ENCODE measurements at places on chromosomes 3 and 15. TPM values are rescaled to one million over a fixed set of nuclear protein-coding genes. Genes with fewer than 3 reads are reported as not detected.

GRCh38 chr3:150703299-150703755 lies 393 bp downstream of the ERICH6 start:
- peak; percentile 38 for DNase-seq

- peak; percentile 84 for DNase-seq
These were observed 81.8 kb downstream of the WWTR1 start for GRCh38 chr3:149575961-149576564.

GRCh38 chr3:14371573-14372474 lies 30.6 kb upstream of the SLC6A6 start:
- DNase-seq, result peak; percentile 88

GRCh38 chr3:29642393-29643033 lies 361.6 kb downstream of the RBMS3 start:
- DNase-seq, result peak; percentile 36

GRCh38 chr3:141878326-141878725 lies 1.9 kb downstream of the ATP1B3 start:
- peak; percentile 14 for DNase-seq

DNA sequence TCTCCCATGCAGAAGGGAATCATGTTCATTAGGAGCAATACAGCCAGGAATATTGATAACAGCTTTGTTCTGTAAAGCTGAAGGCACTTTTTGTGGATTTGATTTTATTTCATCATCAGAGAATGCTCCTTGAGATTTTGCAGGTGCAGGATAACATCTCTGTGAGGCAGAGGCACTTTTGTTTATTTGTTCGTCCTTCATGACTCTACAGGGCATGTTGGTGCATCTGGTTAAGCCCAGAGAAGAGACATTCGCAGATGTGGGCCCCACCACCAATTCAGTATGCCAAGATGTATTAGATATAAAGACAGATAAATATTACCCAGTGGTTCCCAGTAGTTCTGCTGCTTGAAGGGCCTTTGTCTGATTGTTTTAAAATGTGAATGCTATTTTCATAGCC lies 368.1 kb upstream of the SEMA6D start:
- DNase-seq, result no peak

GRCh38 chr3:84980011-84980410 lies 21.2 kb downstream of the CADM2 start:
- no peak for DNase-seq

- no peak for DNase-seq
These were observed 27.4 kb upstream of the PLSCR2 start for GRCh38 chr3:146496726-146497125.

GRCh38 chr3:65712140-65712539 lies 326.6 kb downstream of the MAGI1 start:
- DNase-seq, result no peak

DNA sequence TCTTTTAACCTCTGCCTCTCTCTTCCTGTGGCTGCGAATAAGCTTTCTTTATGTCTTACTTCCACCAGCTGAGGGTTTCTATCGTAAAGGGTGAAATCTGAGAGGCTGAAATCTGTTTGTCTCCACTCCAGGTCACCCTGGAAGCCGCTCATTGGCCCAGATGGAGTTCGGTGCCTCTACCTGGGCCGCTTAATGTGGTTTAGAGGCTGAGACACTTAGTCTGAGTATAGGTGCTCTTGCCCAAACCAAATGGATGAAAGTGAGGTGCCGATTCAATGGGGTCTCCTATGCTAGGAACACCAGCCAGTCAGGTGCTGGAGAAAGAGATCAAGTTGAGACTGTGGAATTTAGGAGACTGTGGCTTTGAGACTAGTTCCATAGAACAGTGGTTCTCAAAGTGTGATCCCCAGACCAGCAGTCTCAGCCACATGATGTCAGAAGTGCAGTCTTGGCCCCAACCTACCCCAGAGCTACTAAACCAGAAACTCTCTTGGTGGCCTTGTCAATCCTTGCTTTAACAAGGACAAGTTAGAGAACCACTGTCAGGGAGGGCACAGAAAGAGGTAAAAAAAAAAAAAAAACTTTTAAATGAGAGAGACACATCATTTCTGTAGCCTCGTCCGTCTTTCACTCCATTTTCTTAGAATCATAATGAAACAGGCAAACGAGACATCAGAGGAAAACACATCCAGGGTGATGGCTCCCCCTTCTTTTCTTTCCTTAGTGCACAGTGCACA lies 54.9 kb upstream of the CCR2 start:
- no peak for DNase-seq

The SYNM gene
- 8.3 TPM for total RNA-seq

DNA sequence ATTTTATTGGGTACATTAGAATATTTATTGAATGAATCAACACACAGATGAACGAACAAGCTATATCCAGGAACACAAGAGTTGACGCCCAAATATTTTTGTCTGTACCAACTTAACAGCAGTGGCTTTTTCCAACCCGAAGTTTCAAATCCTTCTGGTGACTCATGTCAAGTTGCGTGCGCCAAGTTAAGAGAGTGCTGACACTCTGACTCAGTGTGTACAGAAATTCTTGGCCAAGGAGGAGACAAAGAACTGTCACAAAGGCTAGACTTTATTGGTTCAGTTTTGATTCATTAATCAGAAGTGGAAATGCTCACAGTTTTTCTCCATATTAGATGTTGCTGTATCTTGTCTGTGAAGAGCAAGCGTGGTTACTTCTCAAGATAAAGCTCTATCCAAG lies 59.6 kb upstream of the TSC22D2 start:
- peak; percentile 83 for DNase-seq

GRCh38 chr3:74539876-74540275 lies 74.6 kb downstream of the CNTN3 start:
- DNase-seq, result no peak

- no peak for DNase-seq
These were observed 896.8 kb downstream of the ROBO1 start for GRCh38 chr3:78871048-78871447.

DNA sequence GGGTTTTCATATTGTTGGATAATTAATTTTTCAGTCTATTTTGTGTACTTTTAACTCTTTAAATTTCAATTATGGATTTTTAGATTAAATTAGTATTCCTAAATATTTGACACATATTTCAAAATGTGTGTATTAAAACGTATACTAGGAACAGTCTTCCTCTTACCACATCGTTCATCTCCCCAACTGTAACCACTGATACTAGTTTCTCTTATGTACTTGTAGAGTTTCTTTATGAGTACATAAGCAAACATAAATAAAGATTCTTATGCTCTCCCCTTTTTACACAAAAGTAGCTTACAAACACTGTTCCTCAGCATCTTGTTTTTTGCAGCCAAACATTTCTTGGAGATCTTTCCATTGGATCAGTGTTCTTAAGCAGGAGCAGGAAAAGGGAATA lies 45.9 kb downstream of the CMSS1 start:
- DNase-seq, result no peak

DNA sequence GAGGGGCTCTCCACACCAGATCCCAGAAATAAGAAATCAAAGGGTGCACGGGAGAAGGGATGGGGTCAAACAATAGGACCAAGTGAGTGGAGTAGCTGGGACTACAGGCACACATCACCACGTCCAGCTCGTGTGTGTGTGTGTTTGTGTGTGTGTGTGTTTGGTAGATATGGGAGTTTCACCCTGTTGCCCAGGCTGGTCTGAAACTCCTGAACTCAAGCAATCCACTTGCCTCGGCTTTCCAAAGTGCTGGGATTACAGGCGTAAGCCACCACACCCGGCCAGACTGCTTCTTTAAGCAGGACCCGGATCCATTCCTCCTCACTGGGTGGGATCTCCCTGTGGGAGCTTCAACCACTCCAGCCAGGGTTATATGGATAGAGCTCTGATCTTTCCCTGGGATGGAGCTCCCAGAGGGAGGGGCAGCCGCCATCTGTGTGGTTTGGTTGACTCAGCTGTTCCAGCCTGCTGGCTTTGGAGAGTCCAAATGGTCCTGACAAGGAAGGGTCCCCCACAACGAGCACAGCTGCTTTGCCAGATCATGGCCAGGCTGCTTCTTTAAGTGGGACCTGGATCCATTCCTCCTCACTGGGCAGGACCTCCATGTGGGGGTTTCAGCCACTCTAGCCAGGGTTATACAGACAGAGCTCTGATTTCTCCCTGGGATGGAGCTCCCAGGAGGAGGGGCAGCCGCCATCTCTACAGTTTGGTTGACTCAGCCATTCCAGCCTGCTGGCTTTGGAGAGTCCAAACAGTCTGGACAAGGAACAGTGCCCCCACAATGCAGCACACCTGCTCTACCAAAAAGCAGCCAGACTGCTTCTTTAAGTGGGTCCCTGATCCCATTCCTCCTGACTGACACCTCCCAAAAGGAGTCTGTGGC lies 9.1 kb upstream of the AVEN start:
- no peak for DNase-seq

GRCh38 chr3:13506680-13507079 lies 26.6 kb downstream of the HDAC11 start:
- DNase-seq, result no peak

The CLDN1 gene
- total RNA-seq, result 151 TPM

The ACKR2 gene
- 0.74 TPM for total RNA-seq

DNA sequence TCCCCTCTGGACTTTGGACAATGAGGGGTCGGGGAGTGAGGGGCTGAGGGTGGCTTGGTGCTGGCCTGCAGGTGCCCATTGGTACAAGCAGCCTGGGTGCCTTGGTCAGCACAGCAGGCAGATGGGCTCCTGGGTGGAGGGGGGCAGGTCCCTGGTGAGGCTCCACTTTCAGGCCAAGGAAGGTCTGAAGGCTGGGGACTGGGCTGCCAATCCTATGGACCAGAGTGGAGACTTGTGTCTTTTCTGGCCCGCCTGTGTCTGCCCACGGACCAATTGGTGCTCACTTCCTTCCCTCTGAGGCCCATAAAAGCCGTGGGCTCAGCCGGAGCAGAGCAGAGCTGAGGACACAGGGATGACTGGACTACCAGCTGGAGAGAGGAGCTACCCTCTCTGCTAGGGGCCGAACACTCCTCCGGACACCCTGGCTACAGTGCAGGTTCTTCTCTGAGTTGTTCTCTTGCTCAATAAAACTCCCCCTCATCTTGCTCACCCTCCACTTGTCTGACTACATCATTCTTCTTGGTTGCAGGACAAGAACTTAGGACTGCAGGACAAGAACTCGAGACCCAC lies 31.9 kb upstream of the IREB2 start:
- DNase-seq, result no peak

DNA sequence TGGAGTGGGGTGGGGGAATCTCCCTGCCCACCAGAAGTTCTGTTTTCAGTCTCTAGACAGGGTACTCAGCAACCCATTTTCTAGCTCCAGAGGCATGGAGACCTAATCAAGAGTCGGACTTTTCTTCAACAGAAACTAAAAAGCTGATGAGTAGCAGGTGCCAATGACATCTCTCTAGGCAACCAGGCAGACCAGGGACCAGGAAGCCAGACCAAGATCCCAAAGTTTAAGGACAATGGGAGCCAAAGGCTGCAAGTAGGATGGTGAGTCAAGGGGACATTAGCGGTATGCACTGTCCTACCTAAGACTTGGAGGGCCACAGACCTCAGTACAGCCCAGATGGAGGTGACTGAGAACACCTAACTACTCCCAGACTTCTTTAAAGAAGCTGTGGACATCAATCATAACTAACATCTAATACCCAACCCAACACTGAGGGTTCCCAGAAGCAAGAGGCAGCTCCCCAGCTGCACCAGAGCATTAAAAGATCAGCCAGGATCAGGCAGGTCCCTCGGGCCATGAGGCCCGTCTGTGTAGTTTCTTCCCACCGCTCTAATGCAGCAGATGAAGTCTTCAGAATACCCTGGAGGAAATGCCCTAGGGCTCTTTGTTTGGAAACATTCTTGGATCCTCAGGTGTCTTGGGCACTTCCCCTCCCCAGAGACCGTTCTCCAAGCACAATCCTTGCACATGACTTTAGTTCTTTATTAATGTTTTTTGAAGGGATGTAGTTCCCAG lies 979 bp downstream of the CCDC71 start:
- no peak for DNase-seq

GRCh38 chr3:122668930-122669730 lies 11.5 kb upstream of the PARP14 start:
- DNase-seq, result peak; percentile 31

The ITGA11 gene
- not detected for total RNA-seq

- no peak for DNase-seq
These were observed 1.1 kb upstream of the CSK start for GRCh38 chr15:74780523-74781430.

DNA sequence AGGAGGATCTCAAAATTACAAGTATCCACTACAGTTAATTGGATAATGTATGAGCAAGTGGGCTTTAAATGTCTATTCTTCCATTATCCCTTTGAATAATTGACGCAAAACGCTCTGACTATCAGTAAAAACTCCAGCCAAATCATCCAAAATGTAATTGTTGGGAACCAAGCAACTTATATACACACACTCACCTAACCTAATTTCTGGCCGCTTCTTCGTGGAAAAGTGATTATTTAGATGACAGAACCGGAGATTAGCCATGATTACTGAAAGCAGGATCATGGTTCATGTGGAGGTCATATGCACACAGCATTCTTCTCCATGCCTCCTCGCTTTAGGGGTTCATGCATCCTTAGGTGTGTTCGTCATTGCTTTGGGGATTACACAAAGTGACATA lies 992.4 kb downstream of the NAALADL2 start:
- no peak for DNase-seq

GRCh38 chr3:48569808-48570450 lies 6.3 kb upstream of the UCN2 start:
- no peak for DNase-seq

- no peak for DNase-seq
These were observed 249.9 kb upstream of the LRTM1 start for GRCh38 chr3:55177749-55178148.

The PLA2G4D gene
- not detected for total RNA-seq

DNA sequence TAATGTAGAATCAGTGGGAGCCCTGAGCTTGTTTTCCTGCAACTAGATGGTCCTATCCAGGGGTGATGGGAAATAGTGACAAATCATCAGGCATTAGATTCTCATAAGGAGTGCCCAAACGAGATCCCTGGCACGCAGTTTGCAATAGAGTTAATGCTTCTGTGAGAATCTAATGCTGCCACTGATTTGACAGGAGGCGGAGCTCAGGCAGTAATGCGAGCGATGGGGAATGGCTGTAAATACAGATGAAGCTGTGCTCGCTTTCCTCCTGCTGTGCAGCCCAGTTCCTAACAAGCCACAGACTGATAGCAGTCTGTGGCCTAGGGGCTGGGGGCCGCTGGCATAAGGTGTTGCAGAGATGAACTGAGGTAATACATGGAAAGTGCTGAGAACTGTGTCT lies 28.3 kb upstream of the TMEM42 start:
- no peak for DNase-seq

GRCh38 chr15:86906376-86906775 lies 826.7 kb downstream of the AGBL1 start:
- DNase-seq, result no peak

All from Caki2 (cell line).